NCI-H510A (cell line): ENCODE measurements at places on chromosomes 5 and 9.

GRCh38 chr5:74161170-74161569 is 479.4 kb downstream of the ENC1 start:
- no peak for DNase-seq

DNA sequence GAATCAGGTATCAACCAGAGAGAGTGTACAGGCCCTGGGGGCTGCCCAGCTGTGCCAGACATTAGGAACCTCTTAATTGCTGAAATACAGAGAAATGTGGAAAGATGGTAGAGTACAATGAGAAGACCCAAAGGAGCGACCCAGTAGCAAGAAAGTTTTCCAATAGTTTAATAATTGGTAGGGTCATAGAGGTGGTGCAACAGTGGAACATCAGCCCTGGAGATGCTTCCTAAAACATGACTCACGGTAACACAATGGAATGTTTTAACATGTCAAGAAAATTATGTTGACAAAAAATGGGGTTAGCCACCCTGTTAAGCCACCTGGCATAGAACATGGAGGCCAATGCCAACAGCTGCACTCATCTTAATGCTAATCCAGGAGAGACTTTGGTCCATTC is 284.1 kb downstream of the ELAVL2 start:
- DNase-seq, result no peak

GRCh38 chr9:38319496-38320173 is 72.9 kb upstream of the ALDH1B1 start:
- DNase-seq, result no peak

DNA sequence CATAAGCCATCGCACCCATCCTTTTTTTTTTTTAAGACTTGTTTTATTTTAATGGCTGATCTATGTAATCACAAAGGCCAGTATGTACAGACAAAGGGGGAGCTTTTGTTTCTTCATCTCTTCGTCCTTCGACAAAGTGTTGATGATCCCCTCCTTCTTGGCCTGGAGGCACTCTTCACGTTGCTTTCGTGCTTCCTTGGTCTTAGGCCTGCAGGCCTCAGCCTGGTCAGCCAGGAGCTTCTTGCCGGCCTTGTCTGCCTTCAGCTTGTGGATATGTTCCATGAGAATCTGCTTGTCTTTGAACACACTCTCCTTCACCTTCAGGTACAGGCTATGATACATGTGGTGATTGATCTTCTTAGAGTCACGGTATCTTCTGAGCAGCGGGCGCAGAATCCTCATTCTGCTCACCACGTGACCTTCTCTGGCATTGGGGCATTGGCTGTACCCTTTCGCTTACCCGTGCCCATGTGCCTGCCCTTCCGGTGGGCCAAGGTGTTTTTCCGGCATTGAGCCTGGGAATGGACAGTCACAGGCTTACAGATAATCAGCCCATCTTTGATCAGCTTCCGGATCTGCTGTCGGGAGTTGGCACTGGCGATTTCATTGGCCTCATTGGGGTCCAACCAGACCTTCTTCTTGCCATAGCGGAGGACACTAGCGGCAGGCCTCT is 36.0 kb downstream of the TLX3 start:
- DNase-seq, result no peak

GRCh38 chr5:134837530-134838181 is 8.1 kb upstream of the C5orf24 start:
- DNase-seq, result no peak

DNA sequence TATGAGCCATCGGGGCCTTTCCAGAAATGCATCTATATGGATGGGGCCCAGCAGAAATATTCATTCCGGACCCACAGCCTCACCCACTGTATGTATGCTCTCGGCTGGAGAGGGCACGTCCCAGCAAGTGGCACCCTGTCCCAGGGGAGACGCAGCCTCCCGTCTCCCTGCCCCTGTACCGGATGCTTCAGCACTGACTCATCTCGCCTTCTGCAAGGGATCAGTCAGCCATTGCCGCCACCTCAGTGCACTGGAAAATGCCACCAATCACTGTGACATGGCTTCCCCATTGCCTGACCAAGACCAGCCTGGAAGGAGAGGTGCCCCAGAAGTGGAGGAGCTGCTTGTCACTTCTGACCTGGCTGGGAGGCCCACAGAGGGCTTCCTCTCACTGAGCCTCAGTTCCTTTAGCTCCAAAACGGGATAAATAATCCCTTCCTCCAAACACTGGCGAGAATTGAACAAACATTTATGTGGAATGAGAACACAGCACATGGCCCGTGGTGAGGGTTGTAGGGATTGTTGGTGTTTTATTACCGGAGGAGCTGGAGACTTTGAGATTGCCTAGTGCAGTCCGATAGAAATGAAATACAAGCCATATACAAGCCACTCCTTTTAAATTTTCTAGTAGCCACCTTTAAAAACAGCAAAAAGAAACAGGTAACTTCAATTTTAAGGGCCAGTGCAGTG is 43.9 kb upstream of the ORM1 start:
- DNase-seq, result no peak

GRCh38 chr5:35135239-35135700 is 87.5 kb upstream of the AGXT2 start:
- DNase-seq, result no peak

- no peak for DNase-seq
These were observed 276.6 kb downstream of the DTWD2 start for GRCh38 chr5:118711727-118712126.

- no peak for DNase-seq
These were observed 21.0 kb downstream of the C5orf15 start for GRCh38 chr5:133947431-133947841.

- no peak for DNase-seq
These were observed 50.9 kb upstream of the HSPB3 start for GRCh38 chr5:54404568-54404967.
